ENCODE measurements at places on chromosomes 5 and 9. TPM values are rescaled to one million over a fixed set of nuclear protein-coding genes. Genes with fewer than 3 reads are reported as not detected.

GRCh38 chr5:132363431-132364112, 5.9 kb upstream of the SLC22A5 start:
- H3K36me3 ChIP-seq, result no peaks in the 10 kb centered on the region
- H3K27ac ChIP-seq, result no peak overlapping the region

DNA sequence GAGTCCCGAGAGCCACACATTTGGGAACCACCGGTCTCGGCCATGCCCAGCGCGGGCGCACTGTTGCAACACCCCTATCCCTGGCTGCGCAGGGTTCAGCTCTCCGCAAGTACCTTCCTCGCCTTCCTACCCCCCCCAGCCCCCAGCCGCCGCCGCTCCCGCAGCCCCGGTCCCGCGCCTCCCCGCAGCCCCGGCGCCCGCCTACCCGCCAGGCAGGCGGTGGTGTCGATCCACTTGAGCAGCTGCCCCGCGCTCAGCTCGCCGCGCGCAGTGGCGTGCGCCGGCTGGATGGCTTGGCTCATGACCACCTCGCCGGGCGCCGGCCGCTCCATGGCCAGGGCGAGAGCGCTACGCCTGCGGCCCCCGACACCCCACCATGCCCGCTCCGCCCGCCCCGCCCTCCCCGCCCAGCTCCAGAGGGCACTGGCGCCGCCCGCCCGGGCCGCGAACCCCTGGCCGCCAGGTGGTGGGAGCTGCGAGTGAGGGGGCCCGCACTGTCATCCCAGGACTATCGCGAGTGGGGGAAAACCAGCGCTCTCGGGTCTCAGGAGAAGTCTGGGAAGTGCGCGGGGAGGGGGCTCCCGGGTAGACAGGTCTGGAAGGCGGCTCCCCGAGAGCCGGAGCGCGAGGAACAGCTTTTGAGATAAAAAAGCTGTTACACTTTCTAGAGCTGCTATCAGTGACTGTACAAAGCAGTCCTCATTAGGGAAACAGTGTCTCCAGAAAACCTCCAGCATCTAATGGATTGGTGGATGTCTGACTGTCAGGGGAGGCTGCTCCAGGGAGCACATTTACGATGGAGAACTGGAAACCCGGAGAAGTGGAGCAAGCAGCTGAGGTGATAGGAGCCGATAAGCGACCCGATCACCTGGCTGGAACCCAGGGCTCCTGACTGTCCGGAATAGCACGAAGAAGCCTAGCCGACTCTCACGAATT, at the start of gene ACOT12:
TSS of gene ACOT12 (minus strand) at position 352 of the 936 bp plus-strand sequence. CDS start at position 332, 20 bp downstream.
- H3K36me3 ChIP-seq, result no peaks in the 10 kb centered on the region
- H3K4me1 ChIP-seq, result peaks cover 4% of the 10 kb centered on the region
- peak; percentile 9 for DNase-seq
- peak within 1 kb of the TSS; percentile 24 for H3K4me3 ChIP-seq

GRCh38 chr5:1227667-1228066, 2.5 kb downstream of the SLC6A18 start:
- no peak overlapping the region for H3K4me3 ChIP-seq
- no peaks in the 10 kb centered on the region for H3K36me3 ChIP-seq
- DNase-seq, result no peak
- H3K27ac ChIP-seq, result no peak overlapping the region
- peaks cover 7% of the 10 kb centered on the region for H3K27me3 ChIP-seq

GRCh38 chr5:24854350-24854749, 209.6 kb upstream of the CDH10 start:
- no peaks in the 10 kb centered on the region for H3K36me3 ChIP-seq
- DNase-seq, result no peak
- H3K27me3 ChIP-seq, result no peaks in the 10 kb centered on the region
- no peaks in the 10 kb centered on the region for H3K4me1 ChIP-seq
- no peak overlapping the region for H3K27ac ChIP-seq
- no peak overlapping the region for H3K4me3 ChIP-seq

DNA sequence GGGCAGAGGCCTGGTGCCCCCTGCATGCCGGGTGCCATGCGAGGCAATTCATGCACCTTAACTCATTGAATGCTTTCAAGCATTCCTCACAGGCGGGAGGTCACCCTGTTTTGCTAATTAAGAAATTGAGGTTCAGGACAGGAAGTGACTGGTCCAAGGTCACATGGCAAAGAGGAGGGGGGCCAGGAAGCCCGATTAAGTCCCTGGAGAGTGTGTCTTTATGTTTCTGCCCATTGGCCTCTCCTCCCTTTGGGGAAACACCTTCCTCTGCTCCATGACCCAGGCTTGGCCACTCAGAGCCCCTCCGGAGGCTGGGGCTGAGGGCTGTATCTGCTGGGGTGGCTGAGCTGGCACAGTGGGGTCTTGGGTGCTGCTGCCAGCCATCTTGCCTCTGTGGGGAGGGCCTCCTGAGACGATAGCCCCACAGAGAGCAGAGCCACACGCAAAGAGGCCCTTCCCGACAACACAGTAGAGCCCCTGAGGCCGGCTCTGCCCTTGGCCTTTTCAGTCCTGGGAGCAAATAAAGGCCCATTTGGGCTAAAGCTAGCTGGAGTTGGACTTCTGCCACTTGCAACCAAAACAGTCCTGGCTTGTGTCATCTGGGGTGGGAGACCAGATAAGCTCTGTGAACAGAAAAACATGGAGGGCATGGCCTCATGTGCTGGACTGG, 90.8 kb upstream of the NEURL1B start:
- peaks cover 11% of the 10 kb centered on the region for H3K27me3 ChIP-seq
- H3K36me3 ChIP-seq, result no peaks in the 10 kb centered on the region
- no peak overlapping the region for H3K27ac ChIP-seq
- H3K4me3 ChIP-seq, result no peak overlapping the region
- H3K4me1 ChIP-seq, result no peaks in the 10 kb centered on the region

The PCDHGA4 gene
- 0.07 TPM for total RNA-seq

- H3K36me3 ChIP-seq, result no peaks in the 10 kb centered on the region
- no peak for DNase-seq
- H3K27ac ChIP-seq, result no peak overlapping the region
- H3K4me1 ChIP-seq, result no peaks in the 10 kb centered on the region
Observed at GRCh38 chr5:83964271-83964670, 243.6 kb upstream of the HAPLN1 start.

The PITX1 gene
- total RNA-seq, result 0.14 TPM

The CNTRL gene
- total RNA-seq, result 60.0 TPM

- H3K27me3 ChIP-seq, result no peaks in the 10 kb centered on the region
- no peaks in the 10 kb centered on the region for H3K4me1 ChIP-seq
- no peak overlapping the region for H3K4me3 ChIP-seq
- no peak overlapping the region for H3K27ac ChIP-seq
- H3K36me3 ChIP-seq, result peaks cover 36% of the 10 kb centered on the region
- no peak for DNase-seq
Observed at GRCh38 chr5:78064941-78065472, 229.5 kb downstream of the AP3B1 start.

The GFRA3 gene
- total RNA-seq, result not detected

The IFNA2 gene
- not detected for total RNA-seq

The KIF4B gene
- total RNA-seq, result 0.05 TPM

DNA sequence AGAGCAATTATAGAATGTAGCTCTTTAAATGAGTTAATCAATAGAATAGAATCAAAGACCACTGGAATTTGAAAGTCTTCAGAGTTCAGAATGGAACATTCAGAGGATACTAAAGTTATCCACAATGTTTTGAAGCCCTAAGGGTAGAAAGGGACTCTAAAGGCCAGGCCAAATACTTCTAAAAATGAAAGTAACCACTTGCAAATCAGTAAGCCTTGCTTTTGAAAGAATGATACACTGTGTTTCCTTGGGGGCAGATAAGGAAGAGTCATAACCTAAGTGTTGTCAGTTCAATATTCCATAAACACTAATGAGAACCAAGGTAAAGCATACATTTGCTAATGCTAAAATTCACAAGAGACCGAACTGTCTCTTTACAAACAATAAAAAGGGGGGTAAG, 813.5 kb downstream of the PTPRD start:
- H3K27ac ChIP-seq, result no peak overlapping the region
- H3K4me1 ChIP-seq, result no peaks in the 10 kb centered on the region
- H3K27me3 ChIP-seq, result no peaks in the 10 kb centered on the region
- no peak overlapping the region for H3K4me3 ChIP-seq
- no peaks in the 10 kb centered on the region for H3K36me3 ChIP-seq

The KCNN2 gene
- total RNA-seq, result not detected

GRCh38 chr5:7869474-7870136, 657 bp downstream of the MTRR start:
- DNase-seq, result peak; percentile 67
- peak overlapping the region; percentile 94 for H3K4me3 ChIP-seq
- peak overlapping the region; percentile 80 for H3K27ac ChIP-seq
- no peaks in the 10 kb centered on the region for H3K27me3 ChIP-seq
- H3K36me3 ChIP-seq, result peaks cover 31% of the 10 kb centered on the region

GRCh38 chr5:78719504-78720219, 71.1 kb upstream of the LHFPL2 start:
- H3K4me1 ChIP-seq, result no peaks in the 10 kb centered on the region
- DNase-seq, result no peak
- no peak overlapping the region for H3K27ac ChIP-seq
- H3K4me3 ChIP-seq, result no peak overlapping the region
- H3K36me3 ChIP-seq, result no peaks in the 10 kb centered on the region

The KIF12 gene
- not detected for total RNA-seq

GRCh38 chr5:31825518-31826068, 186.7 kb downstream of the PDZD2 start:
- peak; percentile 37 for DNase-seq
- no peak overlapping the region for H3K4me3 ChIP-seq
- no peaks in the 10 kb centered on the region for H3K4me1 ChIP-seq
- H3K36me3 ChIP-seq, result no peaks in the 10 kb centered on the region

The PTGES gene
- total RNA-seq, result not detected

- H3K36me3 ChIP-seq, result peaks cover 2% of the 10 kb centered on the region
- peak overlapping the region; percentile 58 for H3K27ac ChIP-seq
- DNase-seq, result peak; percentile 62
- no peaks in the 10 kb centered on the region for H3K27me3 ChIP-seq
Observed at GRCh38 chr9:125632321-125633115, 74.5 kb downstream of the MAPKAP1 start.

GRCh38 chr5:43193894-43194265, 1.9 kb downstream of the NIM1K start:
- no peaks in the 10 kb centered on the region for H3K36me3 ChIP-seq
- H3K27me3 ChIP-seq, result peaks cover 16% of the 10 kb centered on the region
- peaks cover 31% of the 10 kb centered on the region for H3K4me1 ChIP-seq
- peak overlapping the region; percentile 78 for H3K4me3 ChIP-seq
- DNase-seq, result no peak

DNA sequence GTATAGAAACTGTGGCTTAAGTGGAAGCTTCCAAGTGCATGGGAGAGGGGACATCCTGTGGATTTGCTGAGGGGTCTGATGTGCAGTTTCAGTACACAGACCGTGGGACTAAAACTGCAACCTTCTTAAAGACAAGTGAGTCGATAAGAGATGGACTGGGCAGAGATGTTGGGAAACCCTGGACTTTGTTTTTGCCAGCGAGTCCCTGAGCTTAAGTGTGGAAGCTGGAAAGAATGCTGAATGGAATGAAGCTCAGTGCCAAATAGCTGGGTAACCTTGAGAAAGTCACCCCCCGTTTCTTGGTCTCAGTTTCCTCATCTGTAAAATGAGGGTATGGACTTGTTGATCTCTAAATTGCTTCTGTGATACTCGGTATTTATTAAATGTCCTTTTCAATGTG, 37.3 kb upstream of the KLF9 start:
- no peak for DNase-seq
- H3K27ac ChIP-seq, result no peak overlapping the region
- H3K27me3 ChIP-seq, result no peaks in the 10 kb centered on the region
- H3K36me3 ChIP-seq, result no peaks in the 10 kb centered on the region

DNA sequence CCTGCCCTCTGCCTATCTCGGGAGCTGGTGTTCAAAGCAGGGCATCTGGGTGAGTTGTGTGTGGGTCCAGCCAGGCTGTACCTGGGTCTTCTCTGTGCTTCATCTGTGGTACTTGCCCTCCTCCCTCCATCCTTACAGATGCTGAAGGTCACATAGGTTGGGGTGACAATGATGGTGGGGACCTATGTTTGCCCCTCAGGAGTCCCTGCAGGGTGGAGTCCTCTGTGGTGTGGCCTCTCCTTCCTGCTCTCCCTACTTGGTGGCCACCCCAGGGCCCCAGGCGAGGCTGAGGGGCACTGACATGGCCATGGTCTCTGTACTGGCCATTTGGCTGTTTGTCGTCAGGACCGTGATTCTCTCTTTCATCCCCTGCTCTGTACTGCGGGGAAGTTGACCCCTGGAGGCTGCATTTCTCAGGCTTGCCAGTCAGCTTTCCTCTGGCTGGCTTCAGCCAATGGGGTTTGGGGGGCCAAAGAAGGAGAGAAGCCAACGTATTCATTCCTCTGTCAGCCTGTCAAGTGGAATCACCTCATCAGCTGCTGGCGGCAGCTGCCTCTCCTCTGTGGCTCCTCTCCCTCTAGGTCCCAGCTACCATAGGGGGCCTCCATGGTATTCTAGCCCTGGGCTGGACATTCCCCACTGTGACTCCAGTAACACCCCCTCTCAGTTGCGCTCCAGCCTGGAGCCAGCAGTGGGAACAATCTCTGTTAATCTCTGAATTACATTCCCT, 4.6 kb downstream of the DCANP1 start:
- H3K4me3 ChIP-seq, result no peak overlapping the region
- H3K4me1 ChIP-seq, result no peaks in the 10 kb centered on the region
- H3K27me3 ChIP-seq, result peaks cover 5% of the 10 kb centered on the region
- H3K27ac ChIP-seq, result no peak overlapping the region

- no peaks in the 10 kb centered on the region for H3K36me3 ChIP-seq
- H3K27me3 ChIP-seq, result no peaks in the 10 kb centered on the region
- peaks cover 25% of the 10 kb centered on the region for H3K4me1 ChIP-seq
- peak overlapping the region; percentile 83 for H3K27ac ChIP-seq
Observed at GRCh38 chr5:141692919-141693725, 11.1 kb upstream of the ARAP3 start.

- H3K36me3 ChIP-seq, result no peaks in the 10 kb centered on the region
- H3K27me3 ChIP-seq, result no peaks in the 10 kb centered on the region
- H3K4me3 ChIP-seq, result no peak overlapping the region
- H3K27ac ChIP-seq, result no peak overlapping the region
- DNase-seq, result peak; percentile 63
Observed at GRCh38 chr5:149646564-149646963, 65.3 kb downstream of the ARHGEF37 start.

GRCh38 chr9:133127340-133127981, 6.4 kb upstream of the RALGDS start:
- H3K4me3 ChIP-seq, result peak overlapping the region; percentile 55
- peaks cover 10% of the 10 kb centered on the region for H3K36me3 ChIP-seq
- no peaks in the 10 kb centered on the region for H3K27me3 ChIP-seq
- peak; percentile 74 for DNase-seq
- H3K4me1 ChIP-seq, result peaks cover 78% of the 10 kb centered on the region

GRCh38 chr5:119651486-119651885, 22.1 kb downstream of the FAM170A start:
- no peaks in the 10 kb centered on the region for H3K4me1 ChIP-seq
- DNase-seq, result no peak
- H3K27ac ChIP-seq, result no peak overlapping the region
- no peak overlapping the region for H3K4me3 ChIP-seq
